CD4-positive, alpha-beta T cell treated with Interleukin-15 for 1 hour (primary cell): ENCODE measurements at places on chromosomes 7 and 10.
A peak's percentile ranks its signal among the peaks of the same experiment; 100 is the strongest.

GRCh38 chr7:158861004-158861787 is 4.8 kb downstream of the DYNC2I1 start:
- no peak for DNase-seq

DNA sequence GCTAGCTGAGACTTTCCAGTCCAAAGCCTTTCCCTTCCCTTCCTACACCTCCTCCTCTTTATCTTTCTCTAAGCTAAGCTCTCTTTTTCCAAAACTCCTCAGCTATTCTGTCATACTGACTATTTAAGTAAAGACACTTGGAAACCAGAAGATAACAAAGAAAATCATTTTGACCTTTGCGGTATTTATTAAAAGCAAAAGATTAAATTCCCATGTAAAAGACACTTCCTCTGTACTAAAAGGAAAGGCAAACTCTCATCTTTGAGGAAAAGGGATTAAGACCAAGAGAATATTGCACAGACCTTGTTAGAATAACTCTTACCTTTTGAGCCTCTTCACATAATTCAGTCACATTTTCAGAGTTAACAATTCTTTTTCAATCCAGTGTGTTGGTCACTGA is 15.8 kb downstream of the ST8SIA6 start:
- no peak for DNase-seq

- no peak for DNase-seq
Observed at GRCh38 chr7:11332186-11332864, 358.7 kb downstream of the PHF14 start.

DNA sequence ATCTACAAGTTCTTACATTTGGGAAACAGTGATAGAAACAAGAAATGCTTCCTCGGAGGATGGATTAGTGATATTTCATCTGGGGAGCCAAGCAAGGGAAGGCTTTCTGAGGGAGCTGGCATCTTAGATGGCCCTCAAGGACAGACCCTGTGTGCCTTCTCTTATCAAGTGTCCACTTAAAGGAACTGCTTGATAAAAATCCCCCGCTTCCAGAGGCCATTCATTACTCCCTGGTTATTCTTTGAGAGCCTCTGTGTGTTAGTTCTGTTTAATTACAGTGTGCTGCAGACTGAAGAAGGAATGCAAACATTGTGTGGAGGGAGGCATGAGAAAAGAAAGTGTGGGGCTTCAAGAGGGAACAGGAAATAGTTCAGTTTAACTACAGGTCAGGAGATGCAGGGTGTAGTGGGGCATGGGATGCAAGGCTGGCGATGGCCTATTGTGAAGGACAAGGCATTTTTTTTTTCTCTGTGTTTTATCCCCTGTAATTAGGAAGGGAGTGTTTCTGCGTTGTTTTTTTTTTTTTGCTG is 145.4 kb downstream of the SNX10 start:
- DNase-seq = no peak

DNA sequence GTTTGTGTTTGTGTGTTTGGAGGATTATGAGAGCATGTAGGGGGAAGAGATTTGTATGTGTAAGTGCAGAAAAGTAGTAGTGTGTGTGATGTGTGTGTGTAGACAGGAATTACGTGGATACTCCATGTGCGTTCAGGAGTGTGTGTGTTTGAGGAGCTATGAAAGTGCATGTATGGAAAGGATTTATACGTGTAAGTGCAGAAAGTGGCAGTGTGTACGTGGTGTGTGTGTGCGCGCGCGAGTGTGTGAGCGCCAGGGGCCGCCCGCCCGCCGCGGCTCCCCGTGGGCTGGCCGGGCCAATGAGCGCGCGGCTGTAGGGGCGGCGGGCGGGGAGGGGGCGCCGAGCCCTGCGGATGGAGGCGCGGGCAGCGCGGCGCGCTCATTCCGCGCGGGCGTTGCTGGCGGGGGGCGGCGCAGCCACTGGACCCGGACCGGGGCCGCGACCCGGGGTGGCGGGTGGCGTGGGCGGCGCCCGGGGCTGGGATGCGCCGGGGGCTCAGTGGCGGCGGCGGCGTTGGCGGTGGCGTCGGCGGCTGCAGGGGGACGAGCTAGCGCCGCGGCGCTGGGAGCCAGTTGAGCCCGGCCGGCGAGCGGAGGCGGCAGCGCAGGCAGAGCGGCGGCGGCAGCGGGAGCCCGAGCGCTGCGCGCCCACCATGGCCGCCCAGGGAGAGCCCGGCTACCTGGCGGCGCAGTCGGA is at the start of gene BICC1:
TSS of gene BICC1 (plus strand) at position 382 of the 697 bp plus-strand sequence. CDS start at position 654, 272 bp downstream.
- DNase-seq = no peak

DNA sequence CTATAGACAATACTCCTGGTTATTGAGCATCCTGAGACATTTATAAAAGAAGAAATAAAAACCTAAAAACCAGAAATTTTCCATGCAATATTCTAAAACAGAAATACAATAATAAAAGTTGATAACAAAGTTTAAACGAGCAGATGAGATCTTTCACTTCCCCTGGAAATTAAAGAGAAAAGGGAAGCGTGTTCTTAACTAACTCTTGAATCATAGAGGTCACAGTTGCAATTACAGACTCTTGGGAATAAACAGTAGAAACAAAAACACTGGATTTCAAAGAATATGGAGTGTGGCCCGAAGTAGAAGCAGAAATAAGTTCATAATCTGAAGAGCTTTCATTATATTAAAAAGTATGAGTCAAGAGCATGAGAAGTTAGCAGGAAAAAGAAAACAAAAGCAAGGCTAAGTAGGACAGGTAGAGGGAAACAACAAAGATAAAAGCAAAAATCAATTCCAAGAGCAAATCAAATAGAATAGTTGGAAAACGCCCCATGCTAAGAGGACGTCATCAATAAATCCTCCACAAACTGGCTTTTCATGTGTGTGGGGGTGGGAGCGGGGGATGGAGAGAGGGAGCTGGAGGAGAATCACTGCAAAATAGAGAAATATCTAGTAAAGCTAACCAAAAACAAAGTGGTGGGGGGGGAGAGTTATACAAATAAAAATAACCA is 55.2 kb upstream of the C10orf71 start:
- DNase-seq = no peak

GRCh38 chr10:130027716-130028464 is 63.8 kb upstream of the EBF3 start:
- DNase-seq = peak; percentile 6

DNA sequence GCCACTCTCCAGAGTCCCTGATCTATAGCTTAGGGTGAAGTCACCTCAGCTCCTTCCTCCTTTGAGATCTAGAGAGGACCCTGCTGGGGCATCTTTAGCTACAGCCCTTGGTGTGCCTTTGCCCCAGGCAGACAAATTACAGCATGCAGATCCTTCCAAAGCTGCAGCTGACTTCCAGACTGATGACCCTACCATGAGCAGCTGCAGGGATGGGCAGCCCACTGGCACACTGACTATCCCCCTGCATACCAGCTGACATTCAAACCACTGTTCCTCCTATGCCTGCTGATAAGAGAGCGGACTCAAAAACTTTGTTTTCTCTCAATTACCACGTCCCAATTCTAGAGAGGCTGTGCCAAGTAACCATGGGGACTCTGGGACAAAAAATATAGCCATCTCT is 70.6 kb downstream of the COL13A1 start:
- no peak for DNase-seq

DNA sequence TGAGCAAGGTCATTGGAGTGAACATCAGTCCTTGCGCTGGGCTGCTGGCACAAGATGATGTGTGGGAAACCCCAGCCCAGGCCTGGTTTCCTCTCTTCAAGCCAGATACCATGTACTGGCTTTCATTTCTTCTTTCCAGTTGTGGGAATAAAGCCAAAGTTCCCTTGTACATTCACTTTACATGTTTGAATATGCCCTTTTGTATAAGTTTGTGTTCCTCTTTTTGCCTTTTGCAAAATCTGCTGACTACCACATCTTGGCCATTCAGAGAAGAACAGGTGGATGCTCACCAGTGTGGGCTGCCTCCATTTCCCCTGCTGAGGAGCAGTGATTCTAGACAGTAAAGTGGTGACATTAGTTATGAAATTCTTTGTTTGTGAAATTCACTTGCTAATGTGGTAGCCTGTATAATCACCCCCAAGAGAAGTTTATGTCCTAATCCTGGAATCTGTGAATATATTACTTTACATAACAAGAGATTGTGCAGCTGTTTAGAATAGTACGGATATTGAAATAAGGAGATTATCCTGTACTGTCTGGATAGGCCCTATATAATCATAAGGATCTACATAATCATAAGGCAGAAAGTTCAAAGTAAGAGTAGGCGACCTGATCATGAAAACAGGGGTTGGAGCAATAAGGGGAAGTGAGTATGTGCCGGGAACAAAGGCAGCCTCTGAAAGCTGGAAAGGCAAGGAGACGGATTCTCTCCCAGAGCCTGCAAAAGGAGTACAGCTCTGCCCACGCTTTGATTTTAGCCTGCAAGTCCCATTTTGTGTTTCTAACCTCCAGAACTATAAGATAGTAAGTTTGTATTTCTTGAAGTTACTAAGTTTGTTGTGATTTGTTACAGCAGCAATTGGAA is 18.8 kb upstream of the AOAH start:
- DNase-seq = peak; percentile 65

- no peak for DNase-seq
Observed at GRCh38 chr10:54667136-54667535, 133.9 kb downstream of the PCDH15 start.

- DNase-seq = no peak
Observed at GRCh38 chr10:5620223-5620721, 46.1 kb downstream of the ASB13 start.

DNA sequence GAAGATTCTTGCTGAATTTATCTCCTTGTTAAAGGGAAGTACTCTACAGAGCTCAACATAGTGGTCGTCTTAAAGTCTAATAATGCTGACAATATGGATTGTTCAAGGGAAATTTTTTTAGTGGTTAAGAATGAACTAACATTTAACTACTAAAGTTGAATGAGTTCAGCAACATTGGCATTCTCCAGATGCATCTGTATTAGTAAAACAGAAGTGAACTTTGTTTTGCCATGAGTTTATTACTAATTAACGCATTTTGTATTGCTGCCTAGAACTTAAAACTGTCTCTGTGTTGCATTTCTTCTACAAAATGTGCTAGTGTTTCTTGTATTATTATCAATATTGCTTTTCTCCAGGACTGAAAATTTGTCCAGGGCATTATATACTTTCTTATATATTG is 67.5 kb downstream of the C1GALT1 start:
- DNase-seq = no peak

GRCh38 chr10:131931981-131932380 is 31.2 kb downstream of the PPP2R2D start:
- no peak for DNase-seq

GRCh38 chr10:32692174-32692573 is 246.2 kb downstream of the CCDC7 start:
- no peak for DNase-seq

DNA sequence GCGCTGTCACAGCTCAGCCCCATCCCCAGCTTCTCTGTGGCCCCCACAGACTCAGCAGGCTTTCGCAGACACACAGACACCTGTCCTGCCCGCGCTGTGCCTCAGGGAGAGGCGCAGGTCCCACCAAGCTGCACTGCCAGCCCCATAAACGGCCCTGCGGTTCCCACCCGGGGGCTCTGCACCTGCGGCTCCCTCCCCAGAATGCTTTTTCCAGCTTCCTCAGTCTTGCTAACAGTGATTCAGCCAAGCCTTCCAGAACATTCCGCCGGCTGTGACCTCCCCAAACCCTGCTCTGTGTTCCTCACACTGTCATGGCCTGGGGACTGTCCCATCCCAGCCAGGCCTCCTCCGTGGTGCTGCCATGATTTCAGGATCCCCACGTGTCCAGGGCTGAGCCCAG is 27.8 kb upstream of the TNRC18 start:
- DNase-seq = no peak

DNA sequence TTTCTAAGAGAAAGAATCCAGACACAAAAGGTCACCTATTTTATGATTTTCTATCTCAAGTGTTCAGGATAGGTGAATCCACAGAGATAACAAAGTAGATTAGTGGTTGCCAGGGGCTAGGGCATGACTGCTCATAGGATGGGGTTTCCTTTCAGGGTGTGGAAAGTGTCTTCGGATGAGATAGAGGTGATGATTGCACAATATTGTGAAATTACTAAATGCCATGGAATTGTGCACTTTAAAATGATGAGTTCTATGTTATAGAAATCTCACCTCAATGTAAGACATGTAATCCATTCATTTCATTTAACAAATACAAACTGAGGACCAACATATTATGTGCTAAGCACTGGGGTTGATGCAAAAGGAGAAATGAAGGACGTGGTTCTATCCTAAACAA is 76.4 kb upstream of the GALNT17 start:
- no peak for DNase-seq

GRCh38 chr7:44194069-44194468 is 4.8 kb upstream of the GCK start:
- no peak for DNase-seq

GRCh38 chr7:106219170-106219569 is 65.6 kb downstream of the NAMPT start:
- DNase-seq = no peak

GRCh38 chr7:73749931-73750776 is 11.6 kb upstream of the ABHD11 start:
- DNase-seq = no peak

- DNase-seq = no peak
Observed at GRCh38 chr10:31896968-31897384, 31.7 kb downstream of the ARHGAP12 start.

DNA sequence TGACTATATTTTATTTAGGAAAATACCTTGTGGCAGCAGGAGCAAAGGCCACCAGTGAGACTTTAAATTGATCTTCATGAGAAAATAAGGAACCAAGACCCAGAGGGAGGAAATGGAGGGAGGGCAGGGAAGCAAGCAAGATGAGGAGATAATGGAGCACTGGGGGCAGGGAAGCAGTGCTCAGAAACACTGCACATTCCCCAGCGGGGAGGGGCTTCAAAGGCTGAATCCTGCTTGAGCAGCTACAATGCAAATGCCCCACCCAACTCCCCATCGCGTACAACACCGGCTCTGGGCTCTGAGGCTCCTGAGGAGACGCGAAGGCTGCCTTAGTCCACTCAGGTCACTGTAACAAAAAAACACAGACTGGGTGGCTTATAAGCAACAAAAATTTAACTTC is 503.8 kb downstream of the GRID1 start:
- no peak for DNase-seq

GRCh38 chr7:99380032-99380822 is 5.7 kb downstream of the ARPC1B start:
- DNase-seq = peak; percentile 76

- DNase-seq = no peak
Observed at GRCh38 chr7:50552921-50553320, 12.3 kb downstream of the DDC start.

DNA sequence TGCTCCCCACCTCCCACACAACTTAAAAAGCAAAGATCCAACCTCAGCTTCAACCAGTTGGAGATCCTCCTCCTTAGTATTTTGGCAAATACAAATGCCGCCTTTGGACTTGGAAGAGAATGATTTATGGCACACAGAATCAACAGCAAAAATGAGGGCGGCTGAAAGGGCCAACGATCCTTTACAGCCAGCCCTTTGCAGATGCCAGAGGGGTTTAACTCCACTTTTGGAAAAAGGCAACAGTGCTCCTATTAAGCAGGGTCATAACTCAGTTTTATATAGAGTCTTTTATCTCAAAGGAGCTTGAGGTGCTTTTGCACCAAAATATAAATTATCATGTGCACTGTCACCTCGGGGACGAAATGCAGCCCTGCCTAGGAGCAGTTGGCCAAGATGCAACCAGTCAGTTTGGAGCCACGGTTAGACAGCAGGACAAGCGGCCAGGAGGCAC is 56.7 kb upstream of the JCAD start:
- no peak for DNase-seq

- no peak for DNase-seq
Observed at GRCh38 chr7:39432368-39432767, 133.8 kb upstream of the YAE1 start.
